BJ (cell line): ENCODE measurements at places on chromosomes 3 and 15.
A peak's percentile ranks its signal among the peaks of the same experiment; 100 is the strongest.

- DNase-seq: no peak
These were observed 13.3 kb upstream of the CHD2 start for GRCh38 chr15:92886815-92887214.

DNA sequence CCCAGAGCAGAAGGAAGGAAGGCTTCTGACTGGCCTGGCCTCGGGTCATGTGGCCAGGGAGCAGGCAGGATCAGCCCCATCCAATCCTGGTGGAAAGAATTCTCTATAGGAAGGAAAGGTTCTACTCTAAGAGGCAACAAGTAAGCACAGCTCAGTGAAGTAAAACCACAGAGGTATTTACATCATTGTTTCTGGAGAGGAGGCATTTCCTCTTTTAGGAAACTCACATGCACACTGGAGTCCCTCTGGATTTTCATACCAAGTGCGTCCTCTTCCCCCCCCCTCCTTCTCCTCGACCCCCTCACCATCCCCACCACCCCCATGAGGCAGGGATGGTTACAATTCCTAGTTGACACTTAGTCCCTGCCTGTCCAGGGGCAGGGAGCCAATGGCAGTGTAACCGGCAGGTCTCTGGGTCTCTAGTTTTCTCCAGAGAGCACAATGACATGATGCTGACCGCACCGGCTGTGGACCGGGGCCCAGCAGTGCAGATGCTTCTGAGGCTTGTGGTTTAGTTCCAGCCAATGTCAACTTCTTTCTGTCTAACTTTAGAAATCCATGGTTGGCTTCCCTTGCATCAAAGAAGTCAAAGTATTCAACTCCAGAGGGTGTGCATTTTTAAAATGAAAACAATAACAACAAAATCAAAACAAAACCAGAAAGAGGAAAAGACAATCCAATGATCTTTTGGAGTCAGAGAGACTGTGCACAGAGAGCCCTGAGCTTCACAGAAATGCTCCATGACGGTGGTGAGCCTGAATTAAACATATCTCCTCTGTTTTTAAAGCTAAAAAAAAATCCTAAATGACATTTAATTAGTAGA is 230.3 kb upstream of the TLE3 start:
- peak; percentile 52 for DNase-seq

DNA sequence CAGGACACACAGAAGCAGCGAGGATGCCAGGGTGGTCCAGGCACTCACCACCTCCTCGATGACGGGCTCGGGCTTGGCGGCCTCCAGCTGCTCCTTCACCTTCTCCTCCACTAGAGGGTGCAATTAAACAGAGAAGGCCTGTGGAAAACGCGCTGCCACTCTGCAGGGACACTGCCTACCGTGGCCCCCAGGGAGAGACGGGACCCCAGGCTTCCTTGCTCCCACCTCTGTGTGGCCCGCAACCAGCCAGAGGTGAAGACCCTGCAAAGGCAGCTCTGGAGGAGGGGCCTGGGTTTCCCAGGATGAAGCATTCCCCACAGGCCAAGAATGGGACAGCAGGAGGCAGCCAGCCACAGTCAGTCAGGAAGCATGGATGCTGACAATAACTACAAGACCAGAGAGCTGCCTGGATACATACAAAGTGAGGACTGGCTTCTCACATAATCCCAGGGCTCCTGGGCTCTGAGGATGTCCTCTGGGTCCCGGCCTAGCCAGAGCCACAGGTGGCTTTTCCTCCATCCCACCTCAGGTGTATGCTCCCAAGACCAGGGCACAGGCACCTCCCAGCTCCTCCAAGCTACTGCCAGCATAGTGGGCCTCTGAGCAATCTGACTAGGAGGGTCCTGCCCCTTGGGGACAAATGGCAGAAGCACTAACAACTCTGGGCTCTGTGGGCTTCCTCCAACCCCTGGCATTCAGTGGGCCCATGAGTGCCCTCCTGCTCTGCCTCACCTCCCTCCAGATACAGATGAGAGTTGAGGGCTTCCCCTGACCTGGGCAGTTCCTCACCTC is 46.2 kb downstream of the PTH1R start:
- DNase-seq: no peak

- DNase-seq: no peak
These were observed 140.6 kb downstream of the GBE1 start for GRCh38 chr3:81620849-81621248.

- DNase-seq: no peak
These were observed 213.2 kb downstream of the PDZRN3 start for GRCh38 chr3:73411545-73411944.

DNA sequence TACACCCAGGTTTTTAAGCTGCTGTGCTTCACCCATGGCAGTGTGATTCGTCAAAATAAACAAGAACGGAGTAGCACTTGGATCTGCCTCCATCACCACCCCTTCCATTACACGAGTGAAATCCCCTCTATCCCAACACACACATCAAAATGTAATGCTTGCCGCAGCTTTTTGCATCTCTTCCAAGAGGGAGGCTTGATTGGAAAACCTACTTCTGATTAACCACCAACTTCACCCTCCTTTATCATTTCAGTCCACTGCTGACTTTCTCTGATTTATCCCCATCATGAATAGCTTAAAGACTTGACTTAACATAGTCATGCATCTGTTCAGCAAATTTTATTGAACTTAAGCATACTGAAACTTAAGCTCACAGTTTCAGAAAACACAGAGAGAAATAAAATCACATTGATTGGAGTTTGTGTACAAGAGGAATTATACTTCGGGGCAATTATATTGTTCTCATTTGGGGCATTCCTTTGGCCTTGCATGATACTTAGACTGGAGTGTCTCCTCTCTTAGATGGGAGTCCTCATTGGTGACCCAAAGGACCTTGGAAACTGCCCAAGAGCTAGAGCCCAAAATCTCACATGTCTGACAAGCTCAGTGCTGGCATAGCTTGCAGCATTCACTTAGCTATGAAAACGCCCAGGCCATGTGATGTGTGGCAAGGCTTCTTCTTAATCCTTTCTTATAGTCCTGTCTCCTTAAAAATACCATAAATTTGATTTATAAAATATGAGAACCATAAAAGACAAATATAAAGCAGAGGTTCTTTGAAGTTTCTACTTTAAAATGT is 124.3 kb upstream of the UMPS start:
- DNase-seq: no peak

- DNase-seq: no peak
These were observed 17.4 kb upstream of the RPUSD3 start for GRCh38 chr3:9861201-9861600.

DNA sequence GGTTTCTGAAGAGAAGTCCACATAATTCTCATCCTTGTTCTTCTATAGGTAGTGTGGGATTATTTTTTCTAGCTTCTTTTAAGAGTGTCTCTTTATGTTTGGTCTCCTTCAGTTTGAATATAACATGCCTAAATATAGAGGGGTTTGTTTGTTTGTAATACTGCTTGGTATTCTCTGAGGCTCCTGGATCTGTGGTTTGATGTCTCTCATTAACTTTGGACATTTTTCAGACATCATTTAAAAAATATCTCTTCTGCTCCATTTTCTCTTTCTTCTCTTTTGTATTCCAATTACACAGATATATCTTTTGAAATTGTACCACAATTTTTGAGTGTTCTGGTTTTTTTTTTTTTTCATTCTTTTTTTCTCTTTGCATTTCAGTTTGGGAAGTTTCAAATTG is 113.1 kb downstream of the ARNT2 start:
- no peak for DNase-seq

DNA sequence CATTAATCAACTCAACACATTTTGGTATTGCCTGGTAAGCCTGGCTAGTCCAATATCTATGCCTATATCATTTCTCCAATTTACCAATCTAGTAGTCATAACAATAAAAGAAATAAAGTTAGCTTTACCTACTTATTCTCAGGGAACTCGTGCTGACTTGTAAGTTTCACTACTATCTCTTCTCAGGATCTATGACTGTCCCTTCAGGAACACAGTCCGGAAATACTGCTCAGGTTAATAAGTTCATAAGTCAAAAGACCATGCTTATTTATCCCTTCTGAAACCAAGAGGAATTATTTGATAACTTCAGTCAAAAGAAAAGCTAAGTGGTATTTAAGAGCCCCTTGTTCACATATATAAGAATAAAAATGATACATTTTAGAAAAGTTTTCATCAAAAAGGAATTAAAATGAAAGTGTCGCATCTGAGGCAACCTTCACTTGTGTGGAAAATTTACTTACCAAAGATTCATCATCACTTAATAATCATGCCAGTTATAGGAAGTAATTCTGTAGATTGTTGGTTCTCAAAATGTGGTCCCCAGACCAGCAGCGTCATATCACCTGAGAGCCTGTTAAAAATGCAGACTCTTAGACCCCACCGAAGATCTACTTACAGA is 15.5 kb upstream of the THRB start:
- DNase-seq: no peak

GRCh38 chr3:137746808-137747207 is 17.3 kb upstream of the SOX14 start:
- DNase-seq: no peak

DNA sequence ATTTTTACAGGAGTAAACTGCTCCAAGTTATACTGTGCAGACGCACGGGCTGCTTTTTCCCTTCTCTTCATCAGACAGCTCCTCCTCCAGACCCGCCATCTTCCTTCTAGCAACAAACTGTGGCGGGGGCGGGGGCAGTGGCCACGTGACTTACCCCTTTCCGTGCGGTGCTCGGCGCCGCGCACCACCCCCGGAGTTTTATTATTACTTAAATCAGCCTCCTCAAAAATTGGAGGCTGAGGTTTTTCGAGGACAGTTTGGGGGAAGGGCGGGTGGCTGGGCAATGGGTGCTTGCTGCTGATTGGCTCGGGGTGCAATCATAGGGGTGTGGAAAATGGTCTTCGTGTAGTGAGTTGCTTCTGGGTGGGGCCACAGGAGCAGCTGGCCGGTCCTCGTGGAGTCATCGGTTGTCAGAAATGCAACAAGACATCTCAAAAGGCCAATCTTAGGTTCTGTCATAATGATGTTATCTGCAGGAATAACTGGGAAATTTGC is 77.1 kb upstream of the MFGE8 start:
- DNase-seq: no peak

GRCh38 chr3:195596765-195597171 is 13.0 kb upstream of the APOD start:
- no peak for DNase-seq

- no peak for DNase-seq
These were observed 91.9 kb downstream of the RORA start for GRCh38 chr15:61137105-61137792.

DNA sequence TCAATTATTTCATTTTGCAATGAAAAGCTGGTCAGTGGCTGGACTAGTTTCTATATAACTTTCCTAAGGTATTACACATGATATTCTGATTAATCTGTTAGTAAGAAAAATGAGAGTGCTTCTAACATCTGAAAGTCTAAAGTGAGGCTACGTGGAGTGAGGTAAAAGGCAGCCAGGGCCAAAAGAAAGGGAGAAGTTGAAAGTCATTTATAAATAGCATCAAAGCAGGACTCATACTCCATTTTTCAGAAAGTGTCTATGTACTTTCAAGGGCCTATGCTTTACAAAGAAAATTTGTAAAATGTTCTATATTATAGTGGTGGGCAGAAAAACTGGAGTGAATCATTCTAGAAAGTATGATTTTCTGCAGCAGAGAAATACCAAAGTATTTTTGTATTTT is 80.0 kb downstream of the CSNK1G1 start:
- no peak for DNase-seq

GRCh38 chr15:42090781-42091180 is 3.6 kb downstream of the PLA2G4D start:
- DNase-seq: no peak

DNA sequence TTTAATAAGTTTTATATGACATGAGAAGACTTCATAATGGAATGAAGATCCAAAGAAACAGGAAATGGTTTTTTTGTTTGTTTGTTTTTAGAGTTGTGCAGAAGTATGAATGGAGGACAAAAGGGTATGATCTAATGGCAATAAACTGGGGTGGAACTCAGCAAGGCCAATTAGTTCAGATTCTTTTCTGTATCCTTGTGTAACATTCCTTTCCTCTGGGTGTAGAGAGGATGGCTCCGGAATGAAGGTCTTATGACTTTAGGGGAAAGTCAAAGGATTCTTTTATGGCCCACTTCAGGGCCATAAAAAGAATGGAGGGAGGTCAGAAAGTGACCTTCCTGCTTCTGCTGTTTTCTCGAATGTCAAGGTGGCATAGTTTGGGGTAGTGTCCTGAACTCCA is 152.6 kb downstream of the DPH6 start:
- DNase-seq: peak; percentile 44

GRCh38 chr3:188322135-188322887 is 168.4 kb downstream of the LPP start:
- DNase-seq: no peak

DNA sequence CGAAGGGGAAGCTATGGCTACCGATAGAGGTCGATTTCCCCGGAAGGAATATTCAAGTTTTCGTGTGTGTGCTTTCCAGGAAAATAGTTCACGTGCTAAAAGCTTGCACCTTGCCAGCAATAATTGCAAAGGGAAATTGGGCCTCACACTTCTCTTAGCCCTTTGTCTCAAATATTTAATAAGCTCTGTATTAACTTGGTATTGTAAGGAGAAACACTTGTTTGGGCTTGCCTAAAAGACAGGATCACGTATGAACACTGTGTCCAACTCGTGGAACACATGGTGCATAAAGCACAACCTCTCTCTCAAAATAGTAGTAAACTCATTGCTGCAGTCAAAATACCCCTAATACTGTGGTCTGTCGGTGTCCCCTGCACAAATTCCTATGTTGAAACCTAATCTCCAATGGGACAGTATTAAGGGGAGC is 352 bp upstream of the TMF1 start:
- DNase-seq: no peak

- peak; percentile 44 for DNase-seq
These were observed 69.6 kb downstream of the APBA2 start for GRCh38 chr15:28955160-28955992.

- no peak for DNase-seq
These were observed 242.1 kb downstream of the RAP2B start for GRCh38 chr3:153404157-153404556.

DNA sequence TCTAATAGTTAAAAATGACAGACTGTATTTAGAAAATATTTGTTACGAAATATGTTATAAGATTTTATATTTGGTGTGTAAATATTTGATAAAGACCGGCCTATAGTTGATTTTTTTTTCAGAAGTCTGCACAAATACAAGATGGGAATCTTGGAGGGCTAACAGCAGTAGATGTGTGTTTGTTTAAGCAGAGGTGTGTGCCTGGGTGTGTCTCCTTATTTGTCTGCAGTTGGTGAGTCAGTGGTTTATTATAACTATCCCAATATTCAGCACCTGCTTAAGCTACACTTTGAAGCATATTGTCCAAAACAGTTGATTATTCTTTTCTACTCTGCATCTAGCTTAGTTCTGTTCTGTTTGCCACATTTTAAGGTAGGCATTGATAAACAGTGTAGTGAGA is 12.4 kb downstream of the GLCE start:
- DNase-seq: no peak
